ENCODE measurements at places on chromosomes 4 and X.
A peak's percentile ranks its signal among the peaks of the same experiment; 100 is the strongest.

DNA sequence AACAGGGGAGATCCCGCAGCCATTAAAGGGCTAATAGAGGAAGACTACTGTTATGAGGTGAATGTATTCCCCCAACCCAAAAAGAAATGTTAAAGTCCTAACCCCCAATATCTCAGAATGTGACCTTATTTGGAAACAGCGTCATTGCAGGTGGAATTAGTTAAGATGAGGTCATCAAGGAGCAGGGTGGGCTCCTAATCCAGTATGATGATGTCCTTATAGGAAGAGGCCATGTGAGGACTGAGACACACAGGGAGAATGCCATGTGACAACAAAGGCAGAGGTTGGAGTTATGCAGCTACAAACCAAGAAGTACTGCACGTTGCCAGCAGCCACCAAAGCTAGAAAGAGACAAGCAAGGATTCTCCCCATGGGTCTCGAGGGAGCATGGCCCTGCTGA is 14.3 kb downstream of the SPP1 start:
- DNase-seq: no peak

- no peak for DNase-seq
These were observed 988.3 kb downstream of the PCDH19 start for GRCh38 chrX:99421796-99422195.

GRCh38 chr4:26985873-26986272 is 125.2 kb downstream of the STIM2 start:
- DNase-seq: no peak

- DNase-seq: no peak
These were observed 1.3 kb downstream of the RHOH start for GRCh38 chr4:40197879-40198689.

- no peak for DNase-seq
These were observed 320.4 kb upstream of the SLC7A11 start for GRCh38 chr4:138562544-138562991.

GRCh38 chrX:567891-568290 is 62.7 kb upstream of the SHOX start:
- no peak for DNase-seq

DNA sequence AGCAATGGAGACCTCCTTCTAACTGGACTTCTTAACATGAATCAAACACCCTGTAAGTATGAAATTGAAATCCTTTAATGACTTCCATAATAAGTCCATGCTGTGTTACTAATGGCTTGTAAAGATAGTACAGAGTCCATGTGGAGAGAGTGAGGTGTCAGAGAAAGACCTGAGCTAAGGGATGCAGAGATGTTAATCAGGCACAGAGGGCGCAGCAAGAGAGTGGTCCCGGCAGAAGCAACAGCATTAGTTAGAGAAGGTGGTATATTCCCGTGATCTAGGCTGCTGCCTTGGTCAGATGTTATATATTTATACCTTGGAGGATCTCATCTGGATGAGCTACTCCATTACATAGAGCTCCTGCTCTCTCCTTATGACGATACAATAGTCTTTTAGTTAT is 295.3 kb downstream of the LDB2 start:
- no peak for DNase-seq

DNA sequence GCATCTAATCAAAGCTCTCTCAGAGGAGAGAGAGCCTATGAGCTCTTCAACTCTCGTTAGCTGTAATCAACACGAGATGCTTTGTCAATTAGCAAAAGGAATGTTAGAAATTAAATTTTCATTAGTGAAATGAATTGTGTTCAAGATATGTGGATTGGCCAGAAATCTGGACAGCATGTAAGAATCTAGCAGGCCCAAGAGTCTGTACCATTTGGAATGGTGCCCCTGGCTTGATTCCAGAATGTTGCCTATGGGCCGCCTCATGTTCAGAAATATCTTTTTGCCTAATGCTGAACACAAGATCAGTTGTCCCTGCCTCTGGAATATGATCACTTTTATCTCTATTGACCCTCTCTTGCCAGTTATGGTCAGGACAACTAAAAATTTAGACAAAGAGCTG is 88.2 kb downstream of the RBM46 start:
- no peak for DNase-seq

DNA sequence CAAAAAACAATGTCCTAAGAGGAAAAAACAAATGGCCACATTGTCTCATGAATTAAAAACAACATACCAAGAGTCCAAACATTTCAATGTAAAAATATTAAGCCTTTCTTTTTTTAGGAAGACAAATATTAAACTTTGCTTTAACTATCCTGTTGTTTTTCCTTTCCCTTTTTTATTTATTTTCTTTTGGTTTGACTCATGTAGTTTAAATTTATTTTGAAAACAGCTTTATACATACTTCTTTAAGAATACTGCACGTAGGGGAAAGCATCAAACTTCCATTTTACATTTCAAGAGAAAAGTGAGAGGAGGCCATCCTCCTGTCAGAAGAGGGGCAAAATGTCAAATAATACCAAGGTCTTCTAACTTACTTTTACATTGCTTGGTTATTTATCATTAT is 8.7 kb downstream of the GAB1 start:
- no peak for DNase-seq

DNA sequence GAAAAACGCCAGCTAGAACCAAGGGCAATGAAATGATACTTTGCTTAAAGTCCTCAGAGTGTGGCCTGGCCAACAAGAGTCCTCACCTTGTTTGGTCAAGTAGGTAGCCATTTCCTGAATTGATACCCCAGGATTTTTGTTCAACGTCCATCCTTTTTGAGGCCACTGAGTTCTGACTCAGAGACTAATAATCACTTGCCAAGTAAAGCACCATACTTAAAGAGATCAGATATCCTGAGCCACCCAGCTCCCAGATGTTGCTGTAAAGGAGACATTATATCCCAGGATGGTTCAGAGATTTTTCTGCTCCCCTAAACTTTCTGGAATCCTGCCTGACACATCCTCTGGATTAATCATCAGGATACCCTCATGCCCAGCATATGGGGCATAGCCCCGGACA is 190.9 kb downstream of the RAP1GDS1 start:
- no peak for DNase-seq

GRCh38 chrX:122565952-122566351 is 618.1 kb upstream of the GRIA3 start:
- no peak for DNase-seq

DNA sequence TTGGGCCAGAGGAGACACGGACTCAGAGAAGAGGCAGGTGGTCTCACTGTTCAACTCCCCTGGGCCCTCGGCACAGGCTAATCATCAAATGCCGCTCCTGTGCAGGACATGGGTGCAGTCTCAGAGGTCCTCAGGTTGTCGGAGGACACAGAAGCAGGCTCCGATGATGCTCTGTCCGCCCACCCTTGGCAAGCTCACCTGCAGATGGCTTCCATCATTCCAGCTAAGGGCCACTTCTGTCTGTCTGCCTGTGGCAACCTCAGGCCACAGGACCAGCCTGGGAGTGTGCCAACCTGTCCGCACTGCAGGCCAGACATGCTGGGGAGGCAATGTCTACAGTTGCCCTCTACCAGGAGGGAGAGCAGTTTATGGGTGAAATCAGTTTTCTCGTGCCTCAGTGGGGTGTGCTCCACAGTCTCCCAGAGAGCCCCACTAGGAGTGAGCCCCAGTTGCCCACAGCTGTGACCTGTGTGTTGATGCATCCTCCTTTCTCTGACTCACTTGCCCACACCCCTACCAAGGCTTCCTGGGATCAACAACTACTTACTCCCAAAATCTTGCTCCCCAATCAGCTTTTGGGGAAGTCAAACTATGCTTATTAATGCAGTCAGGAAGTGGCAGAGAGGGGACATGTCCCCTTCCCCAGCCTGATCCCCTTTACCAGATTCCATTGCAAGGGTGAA is 55.9 kb downstream of the HTRA3 start:
- DNase-seq: no peak

DNA sequence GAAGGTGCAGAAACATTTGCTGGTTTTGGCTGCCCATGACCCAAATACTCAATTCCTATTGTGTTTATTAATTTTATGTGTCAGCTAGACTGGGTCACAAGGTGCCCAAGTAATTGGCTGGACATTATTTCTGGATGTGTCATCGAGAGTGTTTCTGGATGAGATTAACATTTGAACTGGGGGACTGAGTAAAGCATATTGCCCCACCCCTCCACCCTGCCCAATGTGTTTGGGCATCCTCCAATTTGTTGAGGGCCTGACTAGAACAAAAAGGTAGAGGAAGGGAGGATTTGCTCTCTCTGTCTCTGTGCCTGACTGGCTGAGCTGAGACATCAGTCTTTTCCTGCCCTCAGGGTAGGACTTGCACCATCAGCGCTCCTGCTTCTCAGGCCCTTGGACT is 29.7 kb upstream of the LCORL start:
- DNase-seq: no peak

DNA sequence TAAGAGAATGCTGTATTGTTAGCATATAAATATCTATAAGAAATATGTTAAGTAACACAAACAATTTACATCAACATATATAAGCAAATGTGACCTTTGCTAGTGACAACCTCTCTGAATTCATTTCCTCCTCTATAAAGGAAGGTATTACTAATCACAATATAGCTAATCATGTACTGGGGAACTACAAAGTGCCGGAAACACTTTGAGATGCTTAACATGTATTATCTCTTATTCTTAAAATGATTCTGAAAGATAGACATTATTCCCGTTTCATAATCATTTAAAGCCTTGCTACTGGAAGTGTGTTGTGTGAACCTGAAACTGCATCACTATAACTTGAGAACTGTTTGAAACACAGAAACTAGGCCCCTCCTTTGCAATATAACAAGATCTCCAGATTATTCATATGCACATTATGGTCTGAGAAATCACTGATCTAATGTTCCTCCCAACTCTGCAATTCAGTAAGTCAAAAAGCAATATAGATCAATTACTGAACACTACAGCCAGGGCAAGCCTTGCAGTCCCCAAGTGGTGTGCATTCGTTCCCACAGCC is 54.0 kb downstream of the KLHL8 start:
- no peak for DNase-seq

GRCh38 chrX:41917517-41917916 is 5.8 kb downstream of the CASK start:
- DNase-seq: no peak

- DNase-seq: no peak
These were observed 508.2 kb upstream of the ATOH1 start for GRCh38 chr4:93320356-93320755.

DNA sequence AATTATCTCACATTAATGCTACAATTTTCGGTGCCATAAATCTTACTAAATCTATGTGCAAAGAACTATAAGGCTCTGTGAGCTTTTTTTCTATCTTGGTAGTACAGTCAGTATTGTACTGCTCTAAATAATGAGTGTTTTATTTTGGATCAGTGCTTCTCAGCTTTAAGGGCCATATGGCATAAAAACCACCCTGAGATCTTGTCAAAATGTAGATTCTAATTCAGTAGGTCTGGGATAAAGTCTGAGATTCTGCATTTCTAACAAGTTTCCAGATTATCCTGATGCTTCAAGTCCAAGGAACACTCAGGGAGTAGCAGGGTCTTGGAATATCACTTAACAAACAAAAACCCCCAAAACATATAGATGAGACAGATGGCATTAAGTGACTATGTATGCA is 486.5 kb downstream of the GRXCR1 start:
- no peak for DNase-seq

DNA sequence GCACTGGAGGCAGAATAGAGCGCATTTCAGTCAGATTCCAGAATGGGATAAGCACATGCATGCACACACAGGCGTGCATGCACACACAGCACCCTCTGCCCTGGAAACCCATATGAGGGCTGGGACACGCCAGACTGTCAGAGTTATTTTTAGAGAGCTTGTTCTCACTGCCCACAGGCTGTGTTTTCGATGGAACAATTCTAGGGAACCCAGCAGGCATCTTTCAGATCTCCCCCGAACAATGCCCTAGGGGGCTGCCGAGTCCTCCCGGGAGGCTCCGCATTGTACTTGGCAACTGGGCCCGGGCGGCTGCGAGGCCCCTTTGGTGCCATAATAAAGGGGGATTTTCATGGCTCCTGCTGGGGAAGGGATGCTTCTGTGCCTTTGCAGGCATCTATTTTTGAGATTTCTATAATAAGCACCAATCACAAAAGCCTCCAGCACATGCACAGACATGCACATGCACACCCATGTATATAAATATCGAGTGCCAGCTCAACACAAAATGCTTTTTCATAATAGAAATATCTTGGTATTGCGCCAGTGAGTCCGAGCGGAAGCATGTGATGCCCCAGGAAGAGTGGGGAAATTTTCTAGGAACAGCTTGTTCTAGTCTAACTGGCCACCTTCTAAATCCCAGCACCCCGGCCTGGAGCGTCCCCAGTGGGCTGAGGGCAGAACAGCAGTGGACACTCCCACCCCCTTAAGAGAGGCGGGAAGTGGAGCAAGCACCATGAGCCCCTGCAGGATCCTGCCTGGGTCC is 88.5 kb downstream of the PHKA2 start:
- no peak for DNase-seq

GRCh38 chr4:84110040-84110439 is 389.1 kb downstream of the NKX6-1 start:
- no peak for DNase-seq

DNA sequence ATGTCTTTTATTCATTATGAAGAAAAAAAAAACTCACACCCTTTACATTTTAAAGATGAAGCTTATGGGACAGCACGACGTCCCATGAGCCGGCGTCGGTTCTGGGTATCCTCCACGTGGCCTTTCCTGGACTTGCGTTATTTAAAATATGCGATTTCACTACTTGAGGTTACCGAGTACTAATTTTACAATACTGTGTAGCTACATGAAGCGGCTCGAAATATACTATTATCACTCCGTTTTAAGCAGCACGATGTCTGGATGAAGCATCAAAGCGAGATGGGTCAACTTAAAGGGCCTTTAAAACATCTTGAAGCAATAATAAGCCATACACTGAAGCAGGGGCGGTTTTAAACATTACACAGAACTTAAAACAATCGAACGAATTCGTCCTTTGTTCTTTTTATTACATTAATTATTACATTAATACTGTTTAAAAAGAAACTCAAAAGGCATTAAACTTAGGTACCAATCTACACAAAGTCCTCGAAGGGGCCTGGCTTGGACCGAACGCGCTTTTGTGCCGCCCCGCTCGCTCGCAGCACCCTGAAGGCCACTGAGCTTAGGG is 1.4 kb upstream of the KLF3 start:
- DNase-seq: no peak

DNA sequence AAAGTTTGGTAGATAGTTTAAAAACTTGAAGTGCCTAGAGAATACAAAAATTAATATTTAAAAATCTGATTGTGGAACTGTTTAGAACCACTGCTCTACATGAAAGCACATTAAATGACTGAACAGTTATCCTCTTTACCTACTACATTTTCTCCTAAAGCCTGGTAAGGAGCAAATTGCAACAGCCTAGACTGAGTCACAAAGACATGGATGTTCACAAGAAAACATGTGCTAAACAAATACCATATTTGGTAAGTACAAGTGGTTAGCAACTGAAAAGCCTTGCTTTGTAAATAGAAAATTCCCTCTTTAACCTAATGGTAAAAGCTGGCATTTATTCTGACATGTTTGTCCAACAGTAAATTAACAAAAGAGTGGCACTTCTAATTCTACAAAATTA is 203.1 kb downstream of the FBXO8 start:
- no peak for DNase-seq

GRCh38 chr4:73258436-73258685 is 237 bp downstream of the ANKRD17 start:
- no peak for DNase-seq

GRCh38 chr4:15149839-15150592 is 147.7 kb downstream of the CPEB2 start:
- peak; percentile 71 for DNase-seq
